ENCODE measurements at places on chromosomes 12 and 14. TPM values are rescaled to one million over a fixed set of nuclear protein-coding genes. Genes with fewer than 3 reads are reported as not detected.

Gene LMBR1L
- 37.3 TPM for polyA plus RNA-seq

Gene SNX6
- 122 TPM for polyA plus RNA-seq

Gene TMED10
- 184 TPM for polyA plus RNA-seq

Gene KLRC1
- polyA plus RNA-seq, result 4.5 TPM

Gene AMDHD1
- polyA plus RNA-seq, result 2.7 TPM

Gene RPS6KA5
- polyA plus RNA-seq, result 19.0 TPM

Gene ADAMTS20
- not detected for polyA plus RNA-seq

Gene SLC35E3
- 15.2 TPM for polyA plus RNA-seq

Gene AKAP6
- 1.9 TPM for polyA plus RNA-seq

Gene CSRP2
- 0.09 TPM for polyA plus RNA-seq

Gene GUCY2C
- polyA plus RNA-seq, result 0.85 TPM

Gene CCDC177
- polyA plus RNA-seq, result not detected

Gene RBM19
- polyA plus RNA-seq, result 16.5 TPM

Gene SLC2A3
- polyA plus RNA-seq, result 65.3 TPM

Gene BBOF1
- 2.2 TPM for polyA plus RNA-seq

Gene HOXC12
- not detected for polyA plus RNA-seq

Gene MANSC1
- 0.23 TPM for polyA plus RNA-seq

Gene POTEM
- not detected for polyA plus RNA-seq

Gene ANKRD33
- polyA plus RNA-seq, result not detected
